ENCODE measurements at places on chromosomes 11 and 22.

- no peak for DNase-seq
Measured at GRCh38 chr11:119803139-119803538, 74.1 kb upstream of the NECTIN1 start.

GRCh38 chr11:9601037-9601875 is 27.8 kb downstream of the WEE1 start:
- peak; percentile 55 for DNase-seq

DNA sequence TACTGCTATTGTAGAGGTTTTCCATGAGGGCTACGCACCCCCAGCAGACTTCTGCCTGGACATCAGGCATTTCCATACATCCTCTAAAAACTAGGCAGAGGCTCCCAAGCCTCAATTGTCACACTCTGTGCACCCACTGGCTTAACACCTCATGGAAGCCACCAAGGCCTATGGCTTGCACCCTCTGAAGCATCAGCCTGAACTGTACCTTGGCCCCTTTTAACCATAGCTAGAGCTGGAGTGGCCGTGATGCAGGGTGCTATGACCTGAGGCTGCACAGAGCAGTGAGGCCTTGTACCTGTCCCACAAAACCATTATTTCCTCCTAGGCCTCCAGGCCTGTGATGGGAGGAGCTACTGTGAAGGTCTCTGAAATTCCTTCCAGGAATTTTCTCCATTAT is 33.9 kb downstream of the AAMDC start:
- no peak for DNase-seq

GRCh38 chr22:27668828-27669797 is 132.4 kb downstream of the MN1 start:
- DNase-seq = peak; percentile 90

GRCh38 chr11:72223615-72224563 is 678 bp upstream of the INPPL1 start:
- peak; percentile 61 for DNase-seq

- DNase-seq = no peak
Measured at GRCh38 chr11:83864412-83865057, 578.4 kb upstream of the CCDC90B start.

DNA sequence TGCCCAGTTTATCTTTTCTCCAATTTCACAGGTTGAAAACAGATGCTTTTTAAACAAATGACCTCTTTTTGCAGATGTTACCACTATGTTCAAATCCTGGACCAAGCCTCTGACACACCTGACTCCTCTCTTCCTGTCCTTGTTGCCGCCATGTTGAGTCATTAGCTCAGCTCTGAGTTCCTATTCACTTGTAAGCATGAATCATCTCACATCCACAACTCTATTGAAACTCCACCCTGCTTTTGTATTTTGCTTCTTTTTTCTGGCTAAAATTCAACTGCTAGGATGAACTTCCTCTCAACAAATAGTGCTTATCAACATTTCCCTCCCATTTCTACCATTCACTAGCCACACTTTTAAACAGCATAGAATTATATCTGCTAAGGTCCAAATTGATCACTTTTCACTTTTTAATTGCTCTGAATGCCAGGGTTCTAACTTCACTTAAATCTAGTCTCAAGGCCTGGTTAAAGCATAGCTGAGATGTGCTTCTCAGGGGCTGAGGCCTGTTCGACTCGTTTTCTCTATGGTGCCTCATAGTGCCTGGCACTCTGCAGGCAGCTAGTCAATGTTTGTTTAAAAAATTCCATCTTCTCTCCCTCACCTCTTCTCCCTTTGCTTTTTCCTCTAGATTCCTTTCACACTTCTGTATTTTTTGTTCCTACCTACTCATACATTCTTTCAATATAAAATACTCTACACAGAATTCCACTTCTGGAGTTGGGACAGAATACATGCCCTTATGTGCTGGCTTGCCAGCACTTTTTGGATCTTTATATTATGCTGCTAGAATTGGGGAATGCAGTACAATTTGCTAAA is 3.9 kb downstream of the JOSD1 start:
- DNase-seq = peak; percentile 71

- DNase-seq = no peak
Measured at GRCh38 chr22:25077964-25078363, 121.7 kb upstream of the CRYBB3 start.

- DNase-seq = no peak
Measured at GRCh38 chr22:32576553-32577253, 102.1 kb downstream of the FBXO7 start.

- no peak for DNase-seq
Measured at GRCh38 chr22:19201869-19202798, 23.6 kb upstream of the SLC25A1 start.

DNA sequence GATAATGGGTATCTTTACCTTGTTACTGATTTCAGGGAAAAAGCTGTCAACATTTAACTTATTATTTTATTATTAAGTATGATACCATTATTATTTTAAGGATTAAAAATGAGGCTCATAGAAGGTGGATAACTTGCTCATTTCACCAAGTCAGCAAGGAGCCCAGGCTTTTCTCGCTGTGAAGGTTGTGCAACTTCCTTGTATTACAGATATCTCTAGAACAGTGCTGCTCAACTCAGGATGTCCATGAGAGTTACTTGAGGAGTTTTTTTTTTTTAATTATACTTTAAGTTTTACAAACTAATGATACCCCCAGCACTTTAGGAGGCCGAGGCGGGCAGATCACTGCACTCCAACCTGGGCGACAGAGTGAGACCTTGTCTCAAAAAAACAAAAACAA is 98.2 kb downstream of the INSC start:
- no peak for DNase-seq

DNA sequence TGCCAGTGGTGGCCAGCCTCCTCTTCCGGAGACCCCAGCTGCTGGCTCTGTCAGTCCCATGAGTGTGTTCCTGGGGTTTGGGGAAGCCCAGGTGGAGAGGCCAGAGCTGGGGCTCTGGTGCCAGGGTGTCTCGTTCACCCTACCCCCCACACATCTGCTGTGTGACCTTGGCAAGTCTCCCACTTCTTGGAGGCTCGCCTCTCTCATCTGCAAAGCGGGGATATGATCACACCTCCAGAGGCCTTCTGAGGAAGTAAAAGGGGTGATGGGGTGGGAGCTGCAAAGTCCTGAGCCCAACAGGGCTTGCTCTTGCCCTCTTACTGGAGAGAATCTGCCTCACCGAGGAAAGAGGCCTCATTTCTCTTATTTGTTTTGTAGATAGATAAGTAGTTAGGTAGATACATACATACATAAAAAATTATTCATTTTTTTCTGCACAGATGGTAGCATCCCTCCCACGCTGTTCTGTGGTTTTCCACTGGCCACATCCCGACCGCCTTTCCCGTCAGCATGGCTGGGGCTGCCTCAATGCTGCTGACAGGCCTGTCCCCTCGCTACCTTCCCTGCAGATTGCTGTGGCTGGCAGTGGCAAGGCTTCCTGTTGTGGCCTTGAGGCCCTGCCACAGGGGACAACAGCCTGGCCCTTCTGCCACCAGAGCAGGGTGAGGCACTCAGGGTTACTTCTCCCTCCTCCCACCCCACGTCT is 23.9 kb downstream of the MYO7A start:
- DNase-seq = no peak

DNA sequence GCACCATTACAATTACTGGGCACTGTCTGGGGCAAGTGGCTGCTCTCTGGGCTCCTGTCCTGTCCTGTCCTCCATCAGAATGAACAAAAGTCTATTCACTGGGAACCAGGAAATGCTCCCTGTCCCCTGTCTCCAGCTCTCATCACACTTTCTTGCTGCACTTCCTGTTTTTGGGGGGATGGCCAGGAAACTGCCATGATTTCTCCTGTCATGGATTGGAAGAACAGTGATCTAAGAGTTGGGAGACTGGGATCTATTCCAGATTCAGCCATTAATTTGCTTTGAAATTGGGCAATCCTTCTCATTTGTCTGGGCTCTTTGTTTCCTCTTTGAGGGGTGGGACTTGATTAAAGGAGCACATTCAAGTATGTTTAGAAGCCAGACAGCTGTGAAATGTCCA is 61.4 kb upstream of the KIRREL3 start:
- DNase-seq = no peak

- DNase-seq = no peak
Measured at GRCh38 chr22:31253949-31254348, 38.3 kb downstream of the PIK3IP1 start.

DNA sequence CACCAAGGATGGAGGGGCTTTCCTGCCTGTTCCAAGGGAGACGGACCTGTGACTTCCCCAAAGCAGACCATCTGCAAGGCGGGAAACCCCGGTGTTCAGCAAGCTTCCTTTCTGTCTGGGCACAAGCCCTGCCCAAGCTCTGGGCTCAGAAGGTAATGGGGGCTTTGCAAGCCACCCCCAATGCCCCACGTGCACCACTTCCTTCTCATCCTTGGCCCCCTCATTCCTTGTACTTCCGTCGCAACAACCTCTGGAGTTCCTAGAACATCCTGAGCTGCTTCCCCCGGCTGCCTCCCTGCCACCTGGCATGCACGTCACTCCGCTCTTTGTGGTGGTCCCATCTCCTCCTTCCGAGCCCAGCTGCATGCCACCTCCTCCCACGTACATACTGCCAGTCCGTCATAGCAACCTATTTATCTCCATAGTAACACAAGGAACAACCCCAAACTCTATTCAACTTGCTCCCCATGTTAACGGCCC is 3.9 kb downstream of the MYEOV start:
- DNase-seq = peak; percentile 70

DNA sequence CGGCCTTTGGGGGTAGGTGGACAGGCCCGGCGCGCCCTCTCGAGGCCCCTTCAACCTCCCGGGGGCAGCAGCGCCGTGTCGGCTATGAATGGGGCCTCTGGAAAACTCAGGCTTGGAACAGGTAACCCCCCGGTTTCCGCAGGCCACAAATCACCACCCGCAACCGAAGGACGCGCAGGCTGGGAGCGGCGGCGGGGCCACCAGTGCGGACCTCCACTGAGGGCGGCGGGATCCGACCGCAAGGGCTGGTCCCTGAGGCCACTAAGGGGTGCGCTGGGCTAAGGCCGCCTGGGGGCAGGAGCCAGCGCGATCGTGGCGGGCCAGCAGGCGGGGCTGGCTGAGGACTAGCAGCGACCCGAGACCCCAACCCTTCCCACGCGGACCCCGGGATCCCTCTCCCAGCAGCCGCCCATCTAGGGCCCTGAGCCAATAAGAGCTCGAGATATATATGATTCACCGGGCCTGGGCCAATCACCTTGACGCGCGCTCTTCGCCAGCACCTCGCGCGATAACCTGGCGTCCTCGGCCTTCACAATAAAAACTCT is 609 bp upstream of the ATF4 start:
- DNase-seq = peak; percentile 99

DNA sequence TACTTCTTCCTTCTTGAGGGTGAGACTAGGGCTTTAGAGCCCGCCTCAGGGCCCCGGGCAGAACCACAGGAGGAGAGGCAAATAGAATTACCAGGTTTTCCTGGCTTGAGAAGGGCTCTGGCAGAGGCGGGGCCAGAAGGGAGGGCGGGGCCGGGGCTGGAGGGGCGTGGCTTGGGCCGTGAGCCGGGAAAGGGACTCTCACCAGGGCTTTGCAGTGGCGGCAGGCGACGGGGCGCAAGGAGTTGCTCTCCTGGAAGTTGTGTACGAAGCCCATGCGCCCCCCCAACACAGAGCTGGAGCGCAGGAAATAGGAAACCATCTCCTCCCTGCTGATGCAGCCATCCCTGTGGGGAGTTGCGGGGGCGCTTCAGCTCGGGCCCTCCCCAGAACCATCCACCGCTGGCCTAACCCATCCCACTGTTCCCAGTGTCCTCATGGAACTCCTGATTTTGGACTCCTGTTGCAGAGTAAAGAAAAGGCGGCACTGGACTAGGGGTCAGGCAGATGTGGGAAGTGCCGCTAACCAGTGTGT is 6.9 kb upstream of the NRXN2 start:
- DNase-seq = no peak

GRCh38 chr11:47204637-47204989 is 10.2 kb upstream of the DDB2 start:
- DNase-seq = no peak

DNA sequence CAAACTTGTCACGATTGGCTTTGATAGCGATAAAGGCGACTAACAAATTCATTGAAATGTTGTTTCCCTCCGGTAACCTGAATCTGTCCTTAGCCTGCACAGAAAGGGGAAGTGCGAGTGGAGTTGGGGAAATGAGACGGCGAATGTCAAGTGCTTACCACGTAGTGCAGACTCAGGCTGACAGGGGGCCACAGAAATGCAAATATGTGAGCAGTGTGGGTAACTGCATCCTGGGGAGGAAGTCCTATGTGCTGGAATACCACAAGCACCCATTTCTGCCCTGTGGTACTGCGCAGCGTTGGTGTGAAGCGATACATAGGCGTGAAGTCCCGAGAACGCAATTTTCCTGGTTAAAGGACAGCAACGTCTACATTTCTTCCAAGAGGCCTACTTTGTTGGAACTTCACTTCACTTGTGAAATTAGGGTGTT is 869 bp upstream of the EIF4ENIF1 start:
- DNase-seq = peak; percentile 68

- peak; percentile 59 for DNase-seq
Measured at GRCh38 chr11:107957109-107957588, 28.9 kb downstream of the RAB39A start.

DNA sequence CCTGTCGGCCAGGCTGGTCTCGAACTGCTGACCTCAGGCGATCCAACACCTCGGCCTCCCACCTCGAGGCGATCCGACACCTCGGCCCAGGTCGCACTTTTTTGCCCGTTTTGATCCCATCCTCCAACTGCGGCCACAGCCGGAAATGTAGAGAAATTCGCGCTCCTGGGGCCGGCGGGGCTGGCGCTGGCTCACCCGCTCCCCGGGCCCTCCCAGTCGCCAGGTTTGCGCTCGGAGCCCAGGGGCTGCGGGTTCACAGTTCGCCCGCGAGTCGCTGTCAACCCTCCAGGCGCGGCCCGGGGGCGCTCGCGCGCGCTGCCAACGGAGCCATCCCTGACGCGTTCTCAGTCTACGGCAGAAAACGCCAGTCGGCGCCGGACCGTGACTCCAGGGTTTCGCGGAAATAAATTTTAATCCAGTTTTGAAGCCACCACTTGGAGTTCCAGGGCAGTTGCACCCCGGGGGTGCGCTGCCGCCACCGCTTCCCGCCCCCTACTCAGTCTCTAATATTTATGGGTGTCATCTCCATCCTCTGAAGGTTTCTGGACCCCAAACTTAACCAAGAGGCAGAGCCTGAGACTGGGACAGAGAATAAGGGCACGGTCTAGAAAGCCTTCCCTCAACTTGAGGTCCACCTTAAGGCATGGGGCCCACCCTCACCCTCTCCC is 1.5 kb upstream of the KLHDC7B start:
- peak; percentile 76 for DNase-seq

GRCh38 chr11:118916842-118917388 is 8.8 kb downstream of the BCL9L start:
- peak; percentile 85 for DNase-seq

DNA sequence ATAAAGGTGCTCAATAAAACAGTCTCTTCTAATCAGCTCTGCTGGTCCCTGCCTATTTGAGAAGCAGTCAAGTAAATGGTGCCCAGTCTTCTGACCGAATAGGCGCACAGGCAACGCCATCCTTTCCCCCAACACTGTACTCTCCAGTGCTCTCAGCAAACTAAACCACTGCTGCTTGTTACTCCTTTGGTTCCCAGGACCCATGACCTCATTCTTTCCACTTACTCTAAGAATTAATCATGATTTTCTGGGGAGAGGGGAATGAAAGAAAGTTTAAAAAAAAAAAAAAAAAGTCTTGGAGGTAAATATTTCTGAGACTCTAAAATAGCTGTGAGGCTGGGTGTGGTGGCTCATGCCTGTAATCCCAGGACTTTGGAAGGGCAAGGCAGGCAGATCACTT is 63.7 kb downstream of the SGSM3 start:
- DNase-seq = no peak

- DNase-seq = no peak
Measured at GRCh38 chr22:19621373-19622060, 92.8 kb upstream of the SEPTIN5 start.
